ENCODE measurements at places on chromosomes 7 and 10.

- DNase-seq = peak; percentile 22
Observed at GRCh38 chr7:1531263-1531978, 919 bp downstream of the MAFK start.

- no peak for DNase-seq
Observed at GRCh38 chr7:37068038-37068437, 343.7 kb upstream of the AOAH start.

DNA sequence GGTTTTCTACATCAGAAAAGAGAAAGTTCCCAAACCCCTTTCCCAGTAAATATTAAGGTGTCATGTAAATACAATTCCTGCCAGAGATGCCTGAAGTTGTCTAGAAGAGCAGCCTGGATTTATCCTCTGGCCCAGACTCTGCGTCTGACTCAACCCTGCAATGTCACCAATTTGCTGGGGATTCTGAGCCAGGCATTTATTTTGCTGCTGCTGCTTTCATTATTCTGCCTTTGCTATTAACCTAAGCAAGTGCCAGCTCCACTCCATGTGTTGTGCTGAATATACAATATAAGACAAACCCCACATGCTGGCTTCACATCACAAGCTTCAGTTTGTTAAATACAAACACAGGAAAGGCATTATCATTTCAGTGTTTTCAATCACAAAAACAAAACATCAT is 59.1 kb downstream of the ELAPOR2 start:
- peak; percentile 14 for DNase-seq

DNA sequence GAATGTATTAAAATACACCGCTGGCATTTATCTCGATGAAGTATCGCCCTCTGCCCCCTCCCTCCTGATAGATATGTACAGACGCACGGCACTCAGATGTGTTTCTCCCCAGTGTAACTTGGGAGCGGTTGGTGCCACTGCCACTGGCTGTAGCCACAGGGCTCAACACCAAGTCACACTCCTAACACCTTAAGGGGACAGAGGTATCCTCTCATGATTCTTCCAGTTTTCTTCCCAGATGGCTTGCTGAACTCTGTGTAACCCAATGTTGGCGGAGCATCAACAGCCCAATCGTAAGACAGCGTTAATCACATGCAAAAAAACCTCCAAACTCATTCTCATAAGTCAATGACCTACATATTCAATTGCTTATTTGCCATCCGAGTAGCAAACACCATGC is 35.5 kb downstream of the CTBP2 start:
- no peak for DNase-seq

- no peak for DNase-seq
Observed at GRCh38 chr7:8380130-8380529, 53.3 kb upstream of the NXPH1 start.

DNA sequence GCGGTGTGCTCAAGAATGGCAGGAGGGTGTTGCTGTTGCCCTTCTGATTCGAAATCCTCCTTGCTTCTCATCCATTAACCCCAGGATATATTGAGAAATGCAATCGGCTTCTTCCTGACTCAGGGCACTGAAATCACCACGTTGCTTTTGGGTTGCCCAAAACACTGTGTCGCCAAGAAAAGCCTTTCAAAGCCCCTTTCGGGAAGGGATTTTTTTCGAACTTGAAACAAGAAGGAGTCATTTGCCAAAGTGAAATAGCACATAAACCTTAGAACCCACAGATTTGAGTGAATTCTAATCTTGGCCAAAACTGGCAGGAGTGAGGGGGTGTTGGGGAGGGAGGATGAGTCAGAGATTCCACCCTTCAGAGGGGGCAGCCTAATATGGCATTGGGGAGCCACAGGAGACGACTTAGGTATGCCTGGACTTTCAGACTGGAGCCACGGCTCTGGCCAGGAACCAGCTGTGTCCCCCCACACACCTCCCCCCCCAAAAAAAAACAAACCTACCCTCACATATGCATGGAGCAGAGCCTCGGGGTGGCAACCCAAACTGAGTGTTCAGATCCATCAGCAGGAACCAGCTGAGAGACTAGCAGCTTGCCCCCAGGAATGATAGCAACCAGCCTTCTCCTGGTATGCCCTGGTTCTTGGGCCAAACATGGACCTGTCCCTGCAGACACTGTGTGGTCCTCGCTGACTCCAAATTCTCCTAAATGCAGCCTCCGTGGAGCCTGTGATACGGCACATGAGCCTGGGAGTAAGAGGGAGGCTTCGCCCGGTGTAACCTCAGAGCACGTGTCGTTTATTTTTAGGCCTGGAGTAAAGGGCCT is 138.4 kb downstream of the FGFR2 start:
- no peak for DNase-seq

DNA sequence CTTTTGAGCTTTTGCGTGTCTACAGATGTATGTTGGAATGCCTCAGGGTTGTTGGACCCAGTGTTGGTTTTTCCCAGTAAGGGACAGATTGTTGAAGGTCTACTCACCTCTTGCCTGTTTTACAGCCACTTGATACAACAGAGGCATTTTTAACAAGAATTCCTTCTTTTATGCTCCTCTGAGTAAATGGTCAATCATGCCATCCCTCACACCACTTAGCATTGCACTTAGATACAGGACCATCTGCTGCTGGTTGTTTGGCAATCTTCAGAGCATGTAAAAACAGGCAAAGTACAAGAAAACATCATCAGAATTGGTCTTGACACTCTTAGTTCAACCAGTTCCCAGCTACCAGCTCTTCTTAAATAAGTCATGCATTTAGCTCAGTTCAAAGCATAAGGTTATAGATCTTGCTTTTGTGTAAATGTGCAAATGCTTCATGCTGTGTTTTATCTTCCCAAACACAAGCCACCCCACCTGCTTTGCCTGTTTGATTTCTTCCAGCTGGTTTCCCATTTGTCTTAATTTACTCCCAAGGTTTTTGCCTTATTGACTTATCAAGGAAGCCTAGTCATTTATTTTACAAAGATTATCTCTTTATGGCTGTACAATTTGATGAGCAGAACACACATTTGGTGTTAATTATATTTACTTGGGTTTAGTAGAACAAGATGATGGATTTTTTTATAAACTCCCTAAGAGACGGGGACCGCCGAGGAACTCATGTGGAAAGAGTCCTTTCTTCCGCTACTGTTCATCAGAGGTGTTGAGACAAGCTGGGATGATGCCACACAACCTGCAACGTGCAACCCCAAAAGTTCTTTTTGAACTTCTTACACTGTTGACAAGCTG is 136.6 kb downstream of the AHR start:
- peak; percentile 51 for DNase-seq

DNA sequence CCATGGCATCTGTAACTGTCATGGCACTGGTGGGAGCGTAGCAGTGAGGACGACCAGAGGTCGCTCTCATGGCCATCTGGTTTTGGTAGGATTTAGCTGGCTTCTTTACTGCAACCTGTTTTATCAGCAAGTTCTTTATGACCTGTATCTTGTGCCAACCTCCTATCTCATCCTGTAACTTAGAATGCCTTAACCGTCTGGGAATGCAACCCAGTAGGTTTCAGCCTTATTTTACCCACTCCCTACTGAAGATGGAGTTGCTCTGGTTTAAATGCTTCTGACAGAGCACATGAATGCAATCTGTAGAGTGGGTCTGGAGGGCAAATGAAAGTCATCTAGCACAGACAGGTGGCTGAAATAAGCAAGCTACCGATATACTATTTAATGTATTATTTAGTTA is 55.3 kb upstream of the OPN4 start:
- DNase-seq = no peak

GRCh38 chr7:112266141-112266540 is 59.6 kb downstream of the ZNF277 start:
- no peak for DNase-seq

- no peak for DNase-seq
Observed at GRCh38 chr7:130463553-130464434, 23.0 kb upstream of the CEP41 start.

DNA sequence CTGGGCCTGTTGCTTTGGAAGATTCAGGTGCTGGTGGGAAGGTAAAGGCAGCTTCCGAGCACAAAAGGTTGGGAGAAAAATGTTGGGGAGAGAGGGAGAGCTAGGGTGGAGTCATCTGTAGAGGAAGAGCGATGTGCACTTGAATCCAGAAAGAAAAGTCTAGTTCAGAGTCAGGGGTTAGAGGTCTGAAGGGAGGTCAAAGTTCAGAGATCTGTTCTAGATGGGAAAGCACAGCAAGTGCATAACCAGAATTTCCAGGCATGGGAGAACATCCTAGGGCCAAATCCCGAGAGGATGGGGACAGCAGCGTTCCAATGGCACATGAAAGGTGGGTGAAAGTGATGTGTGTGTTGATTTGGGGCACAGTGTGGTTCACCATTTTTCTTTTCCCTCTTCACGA is 51.5 kb upstream of the MKLN1 start:
- no peak for DNase-seq

DNA sequence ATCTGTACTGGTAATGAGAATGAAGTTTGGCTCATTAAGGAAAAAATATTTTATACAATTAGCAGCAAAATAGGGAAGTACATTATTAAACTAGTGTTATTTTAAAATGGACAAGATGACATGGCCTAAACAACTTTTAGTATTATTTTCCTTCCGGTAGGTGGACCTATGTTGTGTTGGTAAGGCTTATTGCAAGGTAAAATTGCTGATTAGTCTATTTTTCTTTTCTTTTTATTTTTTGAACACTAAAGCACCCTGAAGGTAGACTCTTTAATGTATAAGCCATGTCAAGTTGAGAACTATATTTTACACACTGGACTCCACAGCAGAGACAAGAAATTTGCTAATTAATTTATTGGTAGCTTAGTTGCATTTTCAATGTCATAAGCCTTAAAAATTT is 239.5 kb upstream of the POT1 start:
- DNase-seq = no peak

DNA sequence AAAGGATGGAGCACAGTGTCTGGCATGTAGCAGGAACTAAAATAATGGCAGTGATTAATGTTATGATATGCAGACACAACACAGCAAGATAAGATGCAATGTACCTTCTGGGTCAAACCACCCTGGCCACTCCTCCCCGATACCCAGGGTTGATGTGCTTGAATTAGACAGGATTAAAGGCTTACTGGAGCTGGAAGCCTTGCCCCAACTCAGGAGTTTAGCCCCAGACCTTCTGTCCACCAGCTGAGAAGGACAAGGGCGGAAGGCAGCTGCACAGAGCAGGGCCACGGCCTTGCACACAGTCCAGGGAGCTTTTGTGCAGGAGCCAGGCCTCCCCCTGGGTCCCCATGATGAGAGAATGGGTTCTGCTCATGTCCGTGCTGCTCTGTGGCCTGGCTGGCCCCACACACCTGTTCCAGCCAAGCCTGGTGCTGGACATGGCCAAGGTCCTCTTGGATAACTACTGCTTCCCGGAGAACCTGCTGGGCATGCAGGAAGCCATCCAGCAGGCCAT is at the start of gene RBP3:
Gene RBP3 (plus strand): TSS at position 226 of the 514 bp plus-strand sequence. CDS start 122 bp downstream, at position 348.
- no peak for DNase-seq

All from NCI-H2081 (cell line).